ENCODE measurements at places on chromosomes 11 and 22.

- no peak for DNase-seq
Observed at GRCh38 chr22:30923168-30923900, 45.2 kb downstream of the MORC2 start.

- no peak for DNase-seq
Observed at GRCh38 chr11:26330262-26330661, 1.7 kb upstream of the ANO3 start.

GRCh38 chr11:87002918-87003317 is 34.8 kb upstream of the TMEM135 start:
- no peak for DNase-seq

GRCh38 chr11:70646272-70647049 is 248.1 kb downstream of the CTTN start:
- DNase-seq = no peak

- peak; percentile 62 for DNase-seq
Observed at GRCh38 chr11:120801801-120802689, 221.9 kb upstream of the TBCEL start.

- no peak for DNase-seq
Observed at GRCh38 chr11:37026741-37027140, 428.7 kb upstream of the RAG2 start.

DNA sequence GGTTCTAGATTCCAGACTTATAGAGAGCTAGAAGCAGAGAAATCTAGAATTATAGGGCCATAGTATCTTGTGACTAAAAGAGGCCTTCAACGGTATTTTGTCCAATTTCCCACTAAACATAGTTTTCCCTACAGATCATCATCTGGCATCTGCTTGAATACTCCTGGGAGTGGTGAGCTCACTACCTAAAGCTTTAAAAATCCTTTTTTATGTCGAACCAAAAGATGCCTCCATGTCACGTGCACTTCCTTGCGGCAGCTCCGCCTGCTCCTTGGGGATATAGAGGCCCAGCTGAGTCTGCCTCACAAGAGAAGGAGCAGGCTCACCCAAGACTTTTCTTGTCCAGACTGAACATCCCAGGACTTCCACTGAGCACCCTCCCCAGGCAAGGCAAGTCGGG is 4.3 kb upstream of the MB start:
- DNase-seq = no peak

DNA sequence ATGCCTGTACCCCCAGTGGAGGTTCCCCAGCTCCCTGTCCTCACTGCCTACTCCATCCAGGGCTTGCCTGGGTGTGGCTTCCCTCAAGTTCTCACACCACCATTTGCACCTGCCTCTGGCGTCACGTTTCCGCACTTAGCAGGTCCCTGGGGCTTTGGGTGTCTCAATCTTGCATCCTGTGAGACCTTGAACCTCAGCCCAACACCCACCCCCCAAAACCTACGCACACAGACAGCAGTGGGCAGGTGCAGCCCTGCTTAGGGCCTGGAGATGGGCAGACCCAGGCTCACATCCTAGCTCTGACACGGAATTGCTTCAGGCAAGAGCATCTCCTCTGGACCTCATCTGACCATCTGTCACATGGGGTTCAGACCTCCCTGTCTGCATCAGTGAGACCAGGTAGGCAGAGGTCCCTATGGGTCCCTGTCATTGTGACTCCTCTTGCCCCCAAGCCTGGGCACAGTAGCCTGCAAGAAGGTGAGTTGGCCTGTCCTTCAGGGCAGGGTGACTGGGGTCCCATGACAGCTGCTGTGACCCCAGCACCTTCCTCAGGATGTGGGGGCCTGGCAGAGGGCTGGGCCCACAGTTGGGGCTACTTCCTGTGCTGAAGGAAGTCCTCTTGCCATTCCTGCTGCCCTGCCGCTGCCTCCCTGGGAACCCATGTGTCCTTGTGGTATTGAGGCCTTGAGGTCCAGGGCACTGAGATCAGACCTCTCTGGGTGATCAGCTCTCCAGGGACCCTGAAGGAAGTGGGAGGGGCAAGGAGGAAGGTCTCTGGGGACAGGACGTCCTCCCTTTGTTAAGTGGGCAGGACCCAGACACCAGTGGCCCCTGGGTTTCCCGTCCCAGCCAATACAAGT is 2.0 kb downstream of the SIPA1 start:
- DNase-seq = no peak

GRCh38 chr22:45775569-45776312 is 104.1 kb downstream of the ATXN10 start:
- no peak for DNase-seq

DNA sequence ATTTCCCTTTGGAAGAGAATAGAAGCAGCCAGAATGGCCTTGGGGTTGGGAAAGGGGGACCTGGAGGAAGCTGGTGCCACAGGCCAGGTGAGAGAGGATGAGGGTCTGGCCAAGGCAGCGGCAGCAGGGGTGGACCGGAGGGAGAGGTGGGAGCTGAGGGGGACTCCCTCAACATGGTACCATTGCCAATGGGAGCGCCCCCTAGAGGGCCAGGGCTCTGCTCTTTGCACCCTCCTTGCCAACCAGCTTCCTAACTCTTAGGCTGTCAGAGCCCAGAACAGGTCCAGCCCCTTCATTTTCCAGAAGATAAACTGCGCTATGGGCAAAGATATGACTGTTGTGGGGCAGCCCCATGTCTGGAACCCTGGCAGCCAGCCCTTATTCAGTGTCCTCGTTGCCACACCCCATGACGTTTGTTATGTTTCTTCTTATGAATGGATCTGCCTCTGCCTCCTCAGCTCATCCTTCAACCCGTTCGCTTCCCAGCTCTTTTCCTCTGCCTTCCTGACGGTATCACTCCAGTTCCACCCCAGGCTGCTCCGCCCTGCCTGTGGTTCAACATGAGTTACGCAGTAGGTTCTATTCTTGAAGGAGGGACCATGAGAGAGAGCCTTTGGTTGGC is 185.2 kb downstream of the GRIK4 start:
- no peak for DNase-seq

GRCh38 chr11:42972741-42973140 is 339.1 kb upstream of the API5 start:
- DNase-seq = no peak

GRCh38 chr11:115267238-115267781 is 236.9 kb downstream of the CADM1 start:
- no peak for DNase-seq

DNA sequence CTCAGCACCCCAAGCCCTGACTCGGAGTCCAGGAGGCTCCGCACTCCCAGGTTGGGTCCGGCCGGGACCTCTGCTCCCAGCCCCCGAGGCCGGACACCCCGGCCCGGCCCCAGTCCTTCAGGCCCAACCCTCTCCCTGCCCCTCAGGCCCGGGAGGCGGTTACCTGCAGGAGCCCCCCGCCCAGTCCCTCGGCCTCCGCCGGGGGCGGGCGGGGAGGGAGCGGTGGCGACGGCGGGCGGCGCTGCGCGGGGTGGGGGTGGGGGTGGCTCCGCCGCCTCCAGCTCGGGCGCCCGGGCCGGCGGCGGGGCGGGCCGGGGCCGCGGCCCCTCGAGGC is 310 bp downstream of the TCF20 start:
- no peak for DNase-seq

GRCh38 chr11:3006505-3007260 is 14.6 kb upstream of the NAP1L4 start:
- DNase-seq = no peak

DNA sequence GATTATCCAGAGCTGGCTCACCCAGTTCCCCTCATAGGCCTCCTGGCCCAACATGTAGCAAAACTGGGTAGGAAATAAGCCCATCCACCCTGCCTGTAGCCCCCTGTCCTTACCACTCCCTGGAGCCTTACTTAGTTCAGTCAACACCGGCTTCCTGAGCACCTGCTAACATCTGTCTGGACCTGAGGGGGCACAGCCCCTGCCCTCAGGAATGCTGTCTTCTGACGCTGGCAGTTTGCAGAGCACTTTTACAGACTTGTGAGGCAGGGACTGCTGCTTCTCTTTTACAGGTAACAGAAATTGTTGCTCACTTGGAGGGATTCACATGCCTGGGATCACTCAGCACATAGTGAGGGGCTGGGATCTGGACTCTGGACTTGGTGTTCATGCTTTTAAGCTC is 152.0 kb upstream of the TBCEL start:
- no peak for DNase-seq

DNA sequence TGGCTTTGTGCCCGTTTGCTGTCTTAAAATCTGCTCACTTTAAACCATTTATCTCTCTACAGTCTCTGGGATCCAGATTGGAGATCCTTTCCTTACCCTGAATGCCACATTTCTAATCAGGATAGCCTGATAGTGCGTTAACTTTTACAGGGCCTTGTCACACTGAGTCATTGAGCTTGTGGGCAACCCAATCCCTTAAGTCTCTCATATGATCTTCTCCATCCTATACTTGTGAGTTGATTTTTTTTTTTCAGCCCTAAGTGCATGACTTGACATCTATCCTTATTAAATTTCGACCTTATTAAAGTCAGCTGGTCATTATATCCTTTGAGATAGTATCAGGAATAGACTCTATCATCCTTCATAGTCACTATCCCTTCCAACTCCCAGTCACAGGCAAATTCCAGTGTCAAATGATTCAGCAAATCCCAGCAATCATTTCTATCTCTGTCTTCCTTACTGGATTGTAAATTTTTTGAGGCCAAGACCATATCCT is 57.7 kb downstream of the TEAD1 start:
- DNase-seq = no peak

- DNase-seq = no peak
Observed at GRCh38 chr11:129546266-129546665, 170.6 kb downstream of the BARX2 start.

DNA sequence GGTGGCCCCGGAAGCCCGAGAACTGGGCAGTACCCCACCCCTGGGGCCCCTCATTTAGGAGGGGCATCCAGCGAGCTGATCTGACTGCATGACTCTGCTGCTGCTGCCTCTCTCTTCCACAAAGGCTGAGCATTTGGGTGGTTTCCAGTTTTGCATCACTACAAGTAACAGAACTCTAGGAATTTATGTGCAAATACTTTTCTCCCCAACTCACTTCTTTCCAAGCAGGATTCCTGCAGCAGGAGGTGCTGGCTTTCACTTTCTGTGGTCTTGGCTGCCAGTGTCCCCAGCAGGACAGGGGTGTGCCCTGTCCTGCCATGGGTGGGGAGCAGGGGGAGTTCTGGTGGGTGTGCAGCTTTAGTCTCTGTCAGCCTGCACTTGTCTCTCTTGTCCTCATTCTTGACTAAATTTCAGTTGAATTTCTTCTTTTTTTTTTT is 21.2 kb downstream of the UPB1 start:
- DNase-seq = no peak

- no peak for DNase-seq
Observed at GRCh38 chr22:22085702-22086500, 103.3 kb upstream of the TOP3B start.

DNA sequence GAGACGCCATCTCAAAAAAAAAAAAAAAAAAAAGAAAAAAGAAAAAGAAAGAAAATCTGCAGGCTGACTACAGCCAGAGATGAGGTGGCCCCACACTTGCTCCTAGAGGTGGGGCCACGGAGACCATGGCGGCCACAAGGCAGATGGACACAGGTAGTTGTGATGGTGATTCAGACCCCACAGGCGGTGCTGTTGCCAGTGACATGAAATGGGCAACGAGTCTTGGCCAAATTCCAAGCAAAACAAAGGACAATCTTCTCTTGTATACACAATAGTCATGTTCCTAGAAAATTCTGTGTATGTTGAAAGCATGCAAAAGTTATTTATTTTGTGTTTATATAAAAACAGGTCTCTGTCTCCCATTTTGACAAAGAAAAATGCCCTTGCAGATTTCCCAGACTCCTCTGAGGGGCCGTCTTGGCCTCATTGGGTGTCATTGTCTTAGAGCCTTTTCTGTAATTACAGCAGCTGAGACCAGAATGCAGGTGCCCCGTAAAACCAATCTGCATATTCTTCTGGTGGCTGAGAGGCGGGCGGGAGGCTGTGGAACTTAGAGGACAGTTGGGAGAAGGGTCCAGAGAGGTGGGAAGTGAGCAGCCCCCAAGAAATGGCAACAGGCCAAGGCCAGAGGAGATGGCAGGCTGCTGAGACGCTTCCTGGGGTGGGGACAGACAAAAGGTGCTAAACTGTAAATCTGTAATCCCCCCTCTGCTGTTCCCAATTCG is 22.5 kb upstream of the DAGLA start:
- DNase-seq = no peak

- DNase-seq = no peak
Observed at GRCh38 chr11:77075425-77075905, 8.7 kb downstream of the CAPN5 start.

- no peak for DNase-seq
Observed at GRCh38 chr11:83676056-83676601, 390.0 kb upstream of the CCDC90B start.

- DNase-seq = no peak
Observed at GRCh38 chr11:70901951-70902521, 350.3 kb downstream of the SHANK2 start.

- DNase-seq = no peak
Observed at GRCh38 chr11:10514202-10514601, 26.8 kb downstream of the RNF141 start.

- DNase-seq = no peak
Observed at GRCh38 chr22:43036282-43036829, 21.4 kb upstream of the PACSIN2 start.

- DNase-seq = peak; percentile 27
Observed at GRCh38 chr11:1299621-1300020, 9.8 kb downstream of the TOLLIP start.

DNA sequence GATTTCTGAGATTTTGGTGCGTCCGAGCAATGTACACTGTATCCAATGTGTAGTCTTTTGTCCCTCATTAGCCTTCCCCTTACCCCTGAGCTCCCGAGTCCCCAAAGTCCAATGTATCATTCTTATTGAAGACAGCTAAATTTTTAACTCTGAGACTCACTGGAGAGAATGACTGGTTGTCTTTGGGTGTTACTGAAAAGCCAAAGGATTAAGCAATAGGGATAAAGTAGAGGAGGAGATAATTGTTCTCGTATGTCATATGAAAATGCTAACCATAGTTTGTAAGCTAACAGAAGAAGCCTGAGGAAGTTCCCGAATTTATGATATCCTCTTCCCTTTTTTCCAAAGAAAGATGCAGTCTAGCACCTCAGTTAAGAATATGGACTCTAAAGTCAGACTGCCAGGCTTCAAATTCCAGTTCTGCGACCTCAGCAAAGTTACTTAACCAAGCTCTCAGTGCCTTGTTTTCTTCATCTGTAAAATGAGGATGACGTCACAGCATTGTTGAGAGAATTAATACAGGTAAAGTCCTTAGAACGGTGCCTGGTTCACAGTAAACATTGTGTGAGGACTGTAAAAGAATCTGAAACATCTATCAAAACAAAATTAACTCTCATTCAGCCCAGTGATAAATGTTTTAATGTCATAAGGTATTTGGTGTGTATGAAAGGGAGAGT is 1.6 kb upstream of the MSANTD2 start:
- DNase-seq = no peak

DNA sequence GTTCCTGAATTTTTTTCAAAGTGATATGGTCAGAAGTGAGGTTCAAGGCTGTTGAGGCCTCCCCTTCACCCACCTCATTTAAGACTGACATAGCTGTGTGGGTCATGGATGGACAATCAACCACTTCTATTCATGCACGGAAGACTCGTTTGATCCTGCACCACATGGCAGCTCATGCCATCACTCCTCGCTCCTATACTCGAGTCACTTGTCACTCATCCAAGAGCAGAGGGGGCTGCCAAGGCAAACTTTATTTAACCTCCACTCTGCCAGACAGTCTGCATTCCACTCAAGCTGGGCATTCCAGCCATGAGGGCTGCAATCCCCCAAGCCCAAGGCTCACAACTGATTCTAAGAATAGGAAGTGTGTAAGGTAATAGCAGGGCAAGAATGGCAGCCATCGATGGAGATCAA is 34.1 kb downstream of the SNX19 start:
- no peak for DNase-seq
